Progenitor cell of endocrine pancreas (in vitro differentiated cells): ENCODE measurements at places on chromosomes 6 and 20. TPM values are rescaled to one million over a fixed set of nuclear protein-coding genes. Genes with fewer than 3 reads are reported as not detected.

GRCh38 chr6:136446579-136447187 lies 103.5 kb downstream of the MAP7 start:
- DNase-seq, result no peak

GRCh38 chr6:82611751-82612150 lies 248.1 kb downstream of the TPBG start:
- DNase-seq, result no peak

- DNase-seq, result no peak
Measured at GRCh38 chr6:112007254-112007653, 46.6 kb upstream of the CCN6 start.

- DNase-seq, result no peak
Measured at GRCh38 chr6:71034563-71035345, 77.9 kb upstream of the B3GAT2 start.

DNA sequence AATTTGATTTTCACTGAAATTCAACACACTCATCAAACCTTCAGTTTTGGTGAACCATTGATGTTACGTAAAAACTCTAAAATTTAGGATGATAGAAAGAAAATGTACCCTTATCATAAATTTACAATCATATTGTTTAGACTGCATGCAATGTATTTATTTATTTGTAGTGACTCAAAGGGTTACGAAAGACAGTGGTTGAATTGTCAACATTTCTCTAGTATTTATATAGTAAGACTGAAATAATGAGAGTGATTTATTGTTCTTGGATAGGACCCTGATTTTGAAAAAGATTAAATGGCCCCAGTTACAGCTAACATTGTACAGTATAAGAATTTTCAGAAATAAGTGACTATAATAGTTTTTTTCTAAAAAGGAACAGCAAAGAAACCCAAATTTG lies 591.5 kb downstream of the RFPL4B start:
- no peak for DNase-seq

GRCh38 chr6:157038610-157039009 lies 261.4 kb downstream of the ARID1B start:
- DNase-seq, result no peak

GRCh38 chr6:155158030-155158843 lies 105.6 kb upstream of the CLDN20 start:
- DNase-seq, result no peak

- DNase-seq, result no peak
Measured at GRCh38 chr20:58014628-58015315, 213.7 kb downstream of the ANKRD60 start.

GRCh38 chr20:4025679-4026078 lies 10.3 kb upstream of the RNF24 start:
- DNase-seq, result no peak

- DNase-seq, result peak; percentile 55
Measured at GRCh38 chr20:325889-326644, 715 bp downstream of the SOX12 start.

DNA sequence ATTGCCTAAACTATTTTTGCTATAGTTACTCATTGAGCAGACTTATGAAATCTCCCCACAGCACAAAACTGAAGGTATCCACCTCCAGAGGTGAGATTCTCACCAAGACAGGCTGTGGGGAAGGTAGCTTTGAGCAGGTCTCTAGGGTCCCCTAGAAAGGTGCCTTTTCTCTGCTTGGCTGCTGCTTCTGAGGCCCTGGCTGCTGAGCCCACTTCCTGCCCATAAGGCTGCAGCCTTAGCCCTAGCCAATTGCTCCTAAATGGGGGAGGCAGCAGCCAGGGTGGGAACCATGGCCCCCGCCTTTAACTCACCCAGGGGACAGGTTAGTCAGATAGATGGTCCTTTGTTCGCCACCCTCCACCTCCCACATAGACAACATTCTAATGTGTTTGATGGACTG lies 3.6 kb downstream of the NT5E start:
- no peak for DNase-seq

- DNase-seq, result no peak
Measured at GRCh38 chr20:62595491-62595890, 46.8 kb upstream of the SLCO4A1 start.

GRCh38 chr20:22984606-22985005 lies 50.5 kb upstream of the SSTR4 start:
- no peak for DNase-seq

GRCh38 chr6:44653761-44654218 lies 266.3 kb downstream of the CDC5L start:
- DNase-seq, result no peak

DNA sequence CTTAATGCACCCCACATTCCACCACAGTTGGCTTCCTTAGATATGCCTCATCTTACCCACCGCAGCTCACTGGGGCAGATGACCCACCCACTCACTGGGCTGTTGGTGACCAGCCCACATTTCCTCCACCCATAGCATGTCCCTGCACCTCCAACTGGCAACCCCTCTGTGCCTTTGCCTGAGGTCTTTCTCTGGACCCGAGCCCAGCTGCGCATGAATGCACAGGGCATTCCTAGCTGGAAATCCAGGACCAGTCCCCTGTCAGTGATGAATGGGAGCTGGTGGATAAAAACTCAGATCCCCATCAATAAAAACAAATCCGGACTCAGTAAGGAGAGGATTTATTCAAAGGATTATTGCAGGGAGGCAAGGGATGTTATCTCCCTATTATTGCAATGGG lies 75.0 kb downstream of the ISM1 start:
- DNase-seq, result no peak

DNA sequence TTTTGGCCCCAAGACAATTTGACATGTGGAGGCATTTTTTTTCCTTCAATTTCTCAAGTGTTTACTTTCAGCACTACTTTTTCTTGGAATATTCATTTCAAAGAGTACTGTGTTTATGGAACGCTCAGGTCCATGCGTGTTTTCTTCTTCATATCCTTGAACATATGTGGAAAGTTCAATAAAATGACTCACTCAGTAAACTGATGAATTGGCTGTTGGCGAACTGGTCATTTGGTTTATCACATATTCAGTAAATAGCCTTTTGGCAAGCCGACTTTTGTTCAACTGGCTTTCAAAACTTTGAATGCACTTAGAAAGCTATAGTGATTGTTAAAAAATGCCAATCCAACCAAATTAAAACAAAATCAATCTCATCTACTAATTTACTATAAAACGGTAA lies 964.6 kb upstream of the SLC35B3 start:
- no peak for DNase-seq

DNA sequence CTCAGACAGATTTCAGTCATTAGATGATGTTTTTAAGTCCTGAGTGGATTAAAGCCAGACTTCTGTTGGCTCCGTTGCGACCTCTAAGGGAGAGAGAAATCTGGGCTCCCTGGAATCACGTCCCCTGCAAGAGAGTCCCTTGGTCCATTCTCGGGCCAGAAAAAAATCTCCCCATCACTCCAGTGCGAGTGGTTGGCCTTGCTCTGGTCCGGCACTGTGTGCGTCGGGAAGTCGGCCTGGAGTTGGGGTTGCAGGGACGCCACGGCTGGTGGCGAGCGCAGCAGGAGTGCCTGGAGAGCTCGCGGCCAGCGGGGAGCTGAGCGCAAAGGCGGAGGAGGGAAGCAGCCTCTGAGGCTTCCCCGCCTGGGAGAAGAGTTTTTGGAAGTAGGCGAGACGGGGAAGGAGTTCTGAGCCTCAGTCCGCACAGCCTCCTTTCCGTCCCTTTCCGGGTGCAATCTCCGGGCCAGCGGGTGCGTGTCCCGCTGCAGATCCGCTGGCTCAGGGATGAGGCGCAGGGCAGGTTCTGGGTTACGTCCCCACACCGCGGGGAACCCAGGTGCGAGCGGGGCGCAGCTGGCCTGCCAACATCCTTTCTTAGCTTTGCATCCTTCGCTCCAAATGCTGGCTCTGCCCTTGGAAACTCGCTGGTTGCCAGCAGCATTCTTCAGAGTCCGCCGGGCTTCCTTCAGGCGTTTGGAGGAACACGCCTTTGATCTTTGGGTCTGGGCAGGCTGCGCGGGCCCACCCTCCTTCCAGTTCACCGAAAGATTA lies 6.8 kb downstream of the TCF21 start:
- no peak for DNase-seq

GRCh38 chr6:21739838-21740237 lies 146.3 kb downstream of the SOX4 start:
- no peak for DNase-seq

GRCh38 chr20:42567409-42567808 lies 622.3 kb downstream of the PTPRT start:
- no peak for DNase-seq

GRCh38 chr6:3693831-3694230 lies 57.7 kb downstream of the PXDC1 start:
- DNase-seq, result no peak

- DNase-seq, result no peak
Measured at GRCh38 chr6:79246891-79247290, 12.4 kb upstream of the HMGN3 start.

DNA sequence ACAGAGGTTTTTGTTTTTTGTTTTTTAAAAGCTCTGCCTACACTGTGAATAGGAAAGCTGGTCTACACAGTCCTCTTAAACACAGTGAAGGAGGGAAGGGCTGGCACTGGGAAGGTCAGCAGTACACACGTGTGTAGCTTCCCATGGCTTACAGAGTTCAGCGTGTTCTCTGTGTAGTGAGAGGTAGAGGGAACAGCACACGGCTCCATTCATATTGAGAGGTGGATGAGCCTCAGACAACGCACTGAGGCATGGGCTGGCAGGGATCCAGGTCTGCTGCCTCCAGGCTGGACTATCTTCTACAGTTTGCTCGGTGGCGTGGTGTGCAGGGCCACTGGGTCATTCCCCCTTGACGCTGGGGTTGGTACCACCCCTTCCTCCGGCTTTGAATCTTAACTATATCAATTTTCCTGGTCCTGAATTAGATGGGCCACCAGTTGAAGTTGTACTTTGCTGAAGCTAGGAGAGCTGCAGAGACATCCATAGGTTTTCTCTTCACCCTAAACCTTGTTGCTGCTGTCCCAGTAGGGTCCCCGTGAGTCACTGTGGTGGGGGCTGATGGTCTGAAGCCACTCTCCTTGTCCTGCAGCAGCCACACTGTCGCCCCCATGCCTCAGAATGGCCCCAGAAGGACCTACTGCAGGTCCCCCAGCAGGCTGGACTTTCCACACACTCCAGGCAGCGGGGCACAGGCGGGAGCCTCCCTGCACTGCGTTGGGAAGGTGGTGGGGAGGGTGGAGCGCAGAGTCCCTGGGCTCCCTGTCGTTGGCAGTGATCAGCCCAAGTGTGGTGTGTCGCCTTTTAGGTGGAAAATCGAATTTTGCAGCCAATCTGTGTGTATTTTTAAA lies 2.0 kb downstream of the ARFGAP1 start:
- no peak for DNase-seq

Gene LHFPL5
- total RNA-seq, result not detected in 2 replicates

Gene C20orf96
- 69.9 and 70.1 TPM in 2 replicates for total RNA-seq

Gene CLPSL2
- not detected in 2 replicates for total RNA-seq

Gene SH3BGRL2
- 47.4 and 49.1 TPM in 2 replicates for total RNA-seq

Gene ADTRP
- not detected in 2 replicates for total RNA-seq
